ENCODE measurements at places on chromosomes 1 and 21.

GRCh38 chr1:248421384-248421783 is 18.5 kb downstream of the OR2T1 start:
- DNase-seq = no peak

DNA sequence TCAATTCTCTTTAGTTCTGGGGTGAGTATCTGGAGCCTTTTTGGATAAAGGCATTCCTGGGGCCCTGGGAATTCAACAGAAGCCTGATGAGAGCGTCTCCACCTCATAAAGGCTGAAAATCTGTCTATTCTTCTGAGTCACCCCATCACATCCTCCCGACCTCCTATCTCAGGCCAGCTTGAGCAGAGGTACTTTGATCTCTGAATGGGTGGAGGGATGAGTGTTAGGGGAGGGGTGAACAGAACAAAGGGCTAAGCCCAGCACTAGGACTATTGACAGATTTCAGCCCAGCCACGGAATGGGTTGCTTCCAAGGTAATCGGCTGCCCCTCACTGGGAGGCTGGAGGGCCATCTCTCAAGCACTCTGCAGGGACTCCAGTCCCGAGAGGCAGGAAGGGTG is 2.5 kb upstream of the MYBPH start:
- DNase-seq = no peak

DNA sequence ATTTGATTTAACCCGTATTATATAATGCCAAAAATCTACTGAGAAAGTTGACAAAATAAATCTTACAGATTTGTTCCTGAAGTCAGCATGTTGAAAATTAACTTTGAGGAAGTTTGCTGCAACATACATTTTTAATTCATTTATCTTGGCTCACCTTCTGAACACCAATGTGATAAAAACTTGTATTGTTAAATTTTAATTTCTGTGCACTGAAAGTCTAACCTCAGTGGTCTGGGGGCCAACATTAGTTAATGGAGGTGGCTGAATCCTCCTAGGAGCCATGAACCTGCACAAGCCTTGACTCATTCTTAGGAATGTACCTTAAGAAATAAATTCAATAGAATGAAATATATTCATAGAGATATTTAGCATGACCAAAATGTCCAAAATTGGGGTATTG is 95.3 kb downstream of the ADSS2 start:
- DNase-seq = no peak

DNA sequence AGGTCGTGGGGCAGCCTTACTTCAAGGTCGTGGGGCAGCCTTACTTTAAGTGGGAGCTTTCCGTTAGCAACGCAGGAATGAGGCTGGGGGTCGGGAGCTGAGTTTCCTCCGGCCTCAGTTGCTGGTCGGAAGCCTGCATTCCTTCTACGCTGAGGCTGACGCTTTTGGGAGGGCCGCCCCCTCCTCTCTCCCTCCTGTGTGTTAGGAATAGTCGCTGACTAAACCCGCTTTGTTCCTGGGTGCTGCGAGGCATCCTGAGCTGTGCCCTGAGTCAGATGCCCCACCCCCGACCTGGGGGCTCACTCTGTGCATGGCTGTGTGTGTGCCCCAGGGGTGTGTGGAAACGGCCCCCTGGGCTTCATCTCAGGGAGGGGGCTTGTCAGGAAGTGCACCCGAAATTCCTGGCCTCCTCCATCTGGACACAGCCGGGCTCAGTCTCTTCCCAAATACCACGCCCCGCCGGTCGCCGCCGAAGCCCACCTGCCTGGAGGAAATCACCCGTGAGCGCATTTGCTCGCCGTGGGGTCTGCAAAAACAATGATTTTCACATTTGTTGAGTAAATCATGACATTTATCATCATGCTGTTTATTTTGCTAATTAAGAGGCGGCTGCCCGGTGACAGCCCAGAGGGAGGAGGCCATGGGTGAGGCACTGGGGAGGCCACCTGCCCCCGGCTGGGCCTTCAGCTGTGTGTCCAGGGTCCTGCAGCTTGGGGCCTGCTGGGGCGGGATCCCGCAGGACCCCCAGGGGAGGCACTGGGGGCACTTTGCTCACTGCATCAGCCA is 121.4 kb downstream of the PRDM16 start:
- no peak for DNase-seq

GRCh38 chr1:52296345-52296744 is 69.7 kb downstream of the CC2D1B start:
- peak; percentile 27 for DNase-seq

DNA sequence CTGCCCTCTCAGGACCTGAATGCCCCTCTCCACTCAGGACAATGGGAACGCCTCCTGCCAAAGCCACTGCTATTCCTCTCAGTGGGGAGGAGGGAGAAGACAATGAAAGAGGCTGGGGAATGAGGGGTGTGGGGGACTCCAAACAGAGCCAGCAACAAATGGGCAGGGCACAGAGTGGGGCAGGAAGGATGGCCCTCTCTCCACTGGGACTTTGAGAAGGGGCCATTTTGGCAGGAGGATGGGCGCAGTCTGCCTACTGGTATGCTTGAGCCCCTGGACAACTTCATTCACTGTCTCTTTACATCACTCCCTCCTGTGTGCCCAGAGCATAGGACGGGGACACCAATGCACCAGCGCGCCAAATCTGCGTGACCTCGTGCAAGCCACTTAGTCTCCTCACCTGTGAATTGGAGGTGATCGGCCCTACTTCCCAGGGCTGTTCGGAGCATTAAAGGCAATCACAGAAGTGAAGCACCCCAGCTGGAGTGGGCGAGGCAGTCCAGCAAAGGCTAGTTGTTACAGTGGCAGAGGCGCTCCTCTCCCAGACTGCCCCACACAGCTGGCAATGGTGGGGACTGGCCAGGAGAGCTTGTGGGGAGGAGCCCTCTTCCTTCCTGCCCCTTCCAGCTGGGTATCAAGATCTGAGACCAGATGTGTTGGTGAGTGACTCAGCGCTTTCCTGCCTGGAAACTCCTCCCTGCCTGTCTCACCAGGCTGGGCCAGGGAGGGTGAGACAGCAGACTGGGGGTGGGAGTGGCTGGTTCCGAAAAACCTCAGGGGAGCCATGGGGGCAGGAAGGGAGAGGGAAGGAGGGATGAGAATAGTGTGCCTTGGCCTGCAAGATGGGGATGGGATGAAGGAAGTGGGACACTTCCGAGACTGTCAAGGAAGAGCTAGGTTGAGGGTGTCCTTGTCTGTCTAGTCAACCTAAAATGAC is 22.4 kb upstream of the SYNC start:
- DNase-seq = peak; percentile 22

GRCh38 chr21:17386498-17386897 is 126.3 kb upstream of the CXADR start:
- DNase-seq = no peak

- no peak for DNase-seq
Measured at GRCh38 chr1:151513626-151514121, 2.5 kb downstream of the CGN start.

DNA sequence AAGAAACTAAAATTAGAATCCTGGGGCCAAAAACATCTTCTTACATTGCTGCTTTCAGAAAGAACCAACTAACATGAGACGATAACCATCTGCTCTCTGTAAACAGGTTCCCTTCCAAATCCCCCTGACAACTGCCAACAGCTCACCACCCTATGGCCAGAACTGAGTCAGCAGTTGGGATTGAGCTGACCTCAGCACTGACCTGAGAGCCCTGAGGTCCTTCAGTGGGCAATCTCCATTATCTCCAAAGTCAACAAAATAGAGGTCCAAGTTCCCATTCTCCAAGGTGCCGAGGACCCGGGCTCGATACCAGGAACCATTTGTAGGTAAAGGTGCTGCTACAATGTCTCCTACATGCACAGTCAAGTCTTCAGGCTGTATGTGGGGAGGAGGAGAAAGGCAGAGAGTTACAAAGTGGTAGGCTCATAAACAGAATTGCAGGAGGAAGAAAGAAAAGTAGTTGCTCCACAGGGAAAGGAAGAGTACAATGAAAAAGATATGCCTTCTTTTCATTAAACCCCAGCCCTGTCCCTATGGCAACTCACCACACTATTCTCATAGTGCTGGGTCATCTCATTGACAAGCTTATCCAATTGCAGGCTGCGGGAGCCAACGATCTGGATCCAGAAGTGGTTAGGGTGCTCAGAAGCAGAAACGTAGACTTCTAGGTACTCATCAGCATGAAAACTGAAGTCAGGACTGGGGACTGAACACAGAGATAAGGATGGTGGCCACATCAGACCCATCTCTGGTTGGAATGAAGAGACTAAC is 12.8 kb upstream of the MRPL9 start:
- DNase-seq = no peak

DNA sequence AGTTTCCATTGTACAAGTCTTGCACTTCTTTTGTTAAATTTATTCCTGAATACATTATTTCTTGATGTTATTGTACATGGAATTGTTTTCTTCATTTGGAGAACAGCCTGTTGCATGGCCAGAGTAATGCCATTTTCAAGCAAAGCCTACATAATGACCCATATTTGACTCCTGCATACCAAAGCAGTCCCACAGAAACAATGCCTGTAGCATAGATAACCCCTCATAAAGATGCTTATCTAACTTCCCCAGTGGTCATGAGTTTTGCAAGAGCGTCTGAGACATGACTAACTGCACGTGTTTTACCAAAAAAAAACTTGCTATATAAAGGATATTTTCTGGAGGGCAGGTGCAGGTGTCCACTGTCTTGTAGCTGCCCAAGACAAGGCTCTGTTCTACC is 30.3 kb upstream of the RLF start:
- no peak for DNase-seq

DNA sequence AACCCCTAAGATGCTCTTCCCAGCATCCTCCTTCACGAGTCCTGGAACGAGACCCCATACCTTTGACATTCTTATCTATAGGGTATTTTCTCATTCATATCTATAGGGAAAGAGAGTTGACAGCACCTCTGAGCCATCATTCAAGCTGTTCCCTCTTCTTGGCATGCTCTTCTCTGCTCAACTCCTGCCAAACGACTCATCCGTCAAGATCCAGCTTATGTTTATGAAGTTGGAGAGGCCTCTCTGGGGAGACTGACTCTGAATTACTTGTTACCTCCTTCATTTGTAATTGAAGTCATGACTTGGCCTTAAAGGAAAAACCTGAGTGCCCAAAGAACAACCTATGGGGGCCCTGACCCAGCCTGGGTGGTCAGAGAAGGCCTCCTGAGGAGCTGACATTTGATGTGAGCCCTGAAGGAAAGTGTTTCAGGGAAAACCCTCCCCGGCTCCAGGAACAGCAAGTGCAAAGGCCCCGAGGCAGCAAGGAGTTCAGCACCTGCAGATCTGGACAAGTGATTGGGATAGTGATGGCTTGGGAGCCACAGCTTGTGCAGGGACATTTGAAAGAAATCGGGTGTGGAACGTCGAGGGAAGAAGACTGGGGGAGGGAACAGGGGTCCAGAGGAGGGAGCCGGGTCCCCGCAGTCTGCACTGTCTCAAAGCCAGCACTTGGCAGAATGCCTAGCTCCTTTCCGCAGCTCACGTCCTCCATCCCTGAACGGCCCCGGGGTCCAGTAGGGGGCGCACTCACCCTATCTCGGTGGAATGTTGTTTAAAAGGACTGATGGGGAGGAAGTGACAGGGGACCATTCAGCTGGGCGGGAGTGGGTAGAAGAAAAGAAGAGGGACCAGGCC is 14.0 kb upstream of the CDA start:
- DNase-seq = peak; percentile 43

- no peak for DNase-seq
Measured at GRCh38 chr1:92601044-92601443, 114.3 kb upstream of the GFI1 start.

- no peak for DNase-seq
Measured at GRCh38 chr1:171220081-171220420, 28.2 kb upstream of the FMO1 start.

DNA sequence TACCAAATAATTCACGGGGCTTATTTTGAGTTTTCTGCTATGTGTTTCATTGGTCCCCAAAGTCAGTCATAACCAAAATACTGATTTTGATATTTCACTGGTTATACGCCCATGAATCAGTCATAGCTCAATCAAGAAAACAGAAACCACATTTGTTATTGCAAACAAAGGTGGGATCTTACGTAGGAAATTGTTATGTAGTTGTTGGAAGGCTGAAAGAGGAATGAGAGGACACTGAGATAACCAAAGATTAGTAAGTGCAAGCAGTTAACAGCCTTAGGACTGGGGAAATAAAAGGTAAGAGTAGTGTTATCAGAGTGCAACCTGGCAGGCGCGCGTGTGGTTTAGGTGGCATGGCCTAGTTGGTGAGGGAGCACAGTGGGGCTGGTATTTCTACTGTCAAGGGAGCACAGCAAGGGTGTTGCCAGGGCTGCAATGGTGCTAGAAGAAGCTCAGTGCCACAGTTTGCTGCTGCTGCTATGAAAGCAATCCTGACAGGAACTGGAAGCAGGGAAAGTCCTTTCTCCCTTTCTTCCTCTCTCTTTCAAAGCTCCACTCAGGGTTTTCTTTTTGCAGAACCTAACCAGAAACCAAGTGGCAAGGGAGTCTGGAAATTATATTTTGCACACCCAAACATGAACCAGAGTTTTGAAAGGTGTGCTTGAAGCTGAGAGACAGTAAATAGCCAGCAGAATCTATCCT is 33.7 kb downstream of the RTCA start:
- no peak for DNase-seq

GRCh38 chr1:178241057-178241456 is 147.2 kb downstream of the RASAL2 start:
- DNase-seq = no peak

GRCh38 chr1:52867087-52867863 is 24.7 kb downstream of the ZYG11A start:
- no peak for DNase-seq

- no peak for DNase-seq
Measured at GRCh38 chr1:197485790-197486189, 217.7 kb downstream of the CRB1 start.

DNA sequence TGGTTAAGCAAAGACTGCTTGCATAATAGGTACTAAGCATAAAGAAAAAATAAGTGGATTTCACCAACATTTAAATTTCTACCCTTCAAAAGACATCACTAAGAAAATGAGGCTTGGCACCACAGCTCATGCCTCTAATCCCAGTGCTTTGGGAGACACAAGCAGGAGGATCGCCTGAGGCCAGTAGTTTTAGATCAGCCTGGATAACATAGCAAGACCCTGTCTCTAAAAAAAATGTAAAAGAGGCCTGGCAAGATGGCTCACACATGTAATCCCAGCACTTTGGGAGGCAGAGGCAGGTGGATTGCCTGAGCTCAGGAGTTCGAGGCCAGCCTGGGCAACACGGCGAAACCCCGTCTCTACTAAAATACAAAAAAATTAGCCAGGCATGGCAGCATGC is 73.0 kb downstream of the PIGK start:
- no peak for DNase-seq

- no peak for DNase-seq
Measured at GRCh38 chr1:153742411-153743142, 14.7 kb downstream of the INTS3 start.

GRCh38 chr21:19908390-19908789 is 1089.8 kb upstream of the NCAM2 start:
- DNase-seq = no peak
